Ovary (tissue), 10 donors: ENCODE measurements at places on chromosomes 6 and 20. TPM values are rescaled to one million over a fixed set of nuclear protein-coding genes. Genes with fewer than 3 reads are reported as not detected.

The PIM1 gene
- 96.6 TPM for total RNA-seq

The NRSN1 gene
- total RNA-seq = not detected

The MEI4 gene
- not detected for total RNA-seq

The MICA gene
- 23.7 TPM for total RNA-seq

The GPR63 gene
- 1.7 TPM for total RNA-seq

The BEND6 gene
- 2.1 TPM for total RNA-seq

The HLA-F gene
- 21.3 TPM for total RNA-seq

The RBBP9 gene
- 10.8 TPM for total RNA-seq

The JAG1 gene
- total RNA-seq = 30.5 TPM

The ID4 gene
- 96.3 TPM for total RNA-seq

The PRR18 gene
- total RNA-seq = not detected

The ESR1 gene
- 24.1 TPM for total RNA-seq

The ANKRD66 gene
- not detected for total RNA-seq

The LAMA5 gene
- 115 TPM for total RNA-seq

The ZFP64 gene
- total RNA-seq = 13.4 TPM

The MUC22 gene
- not detected for total RNA-seq

The TNFRSF6B gene
- total RNA-seq = 2.3 TPM
